Caki2 (cell line): ENCODE measurements at places on chromosomes 5 and 9.

DNA sequence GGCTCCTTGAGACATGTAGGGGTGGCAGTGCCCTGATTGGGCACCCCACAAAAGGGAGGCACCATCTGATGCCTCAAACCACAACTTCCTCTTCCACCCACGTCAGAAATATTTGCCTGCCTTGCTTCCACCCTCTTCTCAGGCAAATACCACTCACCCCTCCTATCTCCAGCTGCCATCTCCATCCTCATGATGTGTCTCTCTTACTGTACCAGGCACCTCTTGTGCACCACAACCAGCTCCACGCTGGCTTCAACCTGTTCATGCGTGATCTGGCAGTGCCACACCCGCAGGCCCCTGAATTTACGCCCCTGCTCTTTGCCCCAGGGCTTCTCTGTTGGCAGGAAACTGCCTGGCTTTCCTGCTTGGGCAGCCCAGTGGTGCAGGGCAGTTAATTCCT is 87.8 kb upstream of the HSPA9 start:
- no peak for DNase-seq

DNA sequence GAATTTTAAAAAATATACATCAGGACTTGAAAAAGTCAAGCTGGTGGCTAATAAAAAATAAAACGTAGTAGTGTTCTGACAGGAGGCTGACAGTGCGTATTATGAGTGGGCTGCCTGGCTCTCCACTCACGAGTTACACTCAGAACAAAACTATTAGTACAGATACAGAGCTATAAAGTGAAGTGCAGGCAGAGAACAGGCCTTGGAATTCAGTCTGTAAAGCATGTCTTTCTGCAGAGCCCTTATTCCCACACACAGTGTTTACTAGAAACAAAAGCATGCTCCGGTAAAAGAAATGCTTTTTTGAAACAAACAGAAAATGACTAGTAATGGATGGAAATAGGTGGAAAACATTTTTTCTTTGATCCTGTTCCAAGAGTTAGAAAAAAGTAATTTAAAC is 334.7 kb downstream of the DIRAS2 start:
- no peak for DNase-seq

- DNase-seq = no peak
Observed at GRCh38 chr5:4977416-4978110, 162.6 kb upstream of the ADAMTS16 start.

GRCh38 chr5:9301200-9301599 is 244.7 kb downstream of the SEMA5A start:
- DNase-seq = no peak

DNA sequence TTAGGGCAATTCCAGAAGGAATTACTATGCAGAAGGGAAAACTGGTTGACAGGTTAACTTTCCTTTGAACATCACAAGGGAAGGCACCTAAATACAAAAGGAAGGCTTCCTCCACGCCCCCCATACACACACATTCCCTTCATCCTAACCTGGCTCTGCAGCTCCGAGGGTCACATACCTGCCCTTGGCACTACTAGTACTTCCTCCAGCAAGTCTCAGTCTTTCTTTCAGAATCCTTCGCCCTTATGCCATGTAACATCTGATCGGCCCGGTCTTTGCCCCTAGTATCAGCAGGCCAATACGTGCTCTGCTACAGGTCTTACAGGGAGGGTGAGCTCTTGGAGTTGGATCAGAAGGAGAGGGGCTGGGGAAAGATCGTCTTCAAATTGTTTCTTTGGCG is 1.6 kb upstream of the MARCHF6 start:
- DNase-seq = no peak

DNA sequence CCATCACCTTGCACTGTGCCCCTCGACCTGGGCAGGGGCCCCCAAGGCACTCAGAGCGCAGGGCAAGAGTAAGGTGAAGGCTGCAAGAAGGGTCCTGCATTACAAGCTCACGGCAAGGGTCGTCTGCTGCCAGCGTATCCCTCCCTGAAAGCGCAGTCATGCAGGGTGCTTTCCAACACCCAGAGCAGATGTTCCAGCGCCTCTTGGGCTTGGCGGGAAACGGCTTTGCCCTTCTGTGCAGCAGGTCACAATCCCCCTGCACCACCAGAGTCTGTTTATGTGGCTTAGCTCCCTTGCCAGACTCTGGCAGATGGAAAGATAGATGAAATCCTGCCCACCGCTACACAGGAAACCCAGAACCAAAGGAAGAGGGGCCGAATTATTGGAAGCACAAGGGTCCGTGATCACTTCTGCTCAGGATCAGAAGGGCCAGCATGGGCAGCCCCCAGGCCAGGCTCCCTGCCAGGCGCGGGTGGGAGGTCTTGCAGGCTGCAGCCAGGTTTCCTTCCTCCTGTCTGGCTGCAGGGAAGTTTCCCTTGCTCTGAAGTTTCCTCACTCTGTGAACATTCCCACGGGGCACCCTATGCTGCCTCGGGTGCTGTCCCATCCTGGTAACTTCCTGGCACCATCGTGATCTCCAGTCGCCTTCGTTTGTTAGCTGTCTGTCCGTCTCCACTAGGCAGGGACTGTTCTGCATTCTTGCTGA is 132.2 kb downstream of the ZNF354C start:
- DNase-seq = no peak

- no peak for DNase-seq
Observed at GRCh38 chr5:173670791-173671120, 54.3 kb upstream of the BOD1 start.

DNA sequence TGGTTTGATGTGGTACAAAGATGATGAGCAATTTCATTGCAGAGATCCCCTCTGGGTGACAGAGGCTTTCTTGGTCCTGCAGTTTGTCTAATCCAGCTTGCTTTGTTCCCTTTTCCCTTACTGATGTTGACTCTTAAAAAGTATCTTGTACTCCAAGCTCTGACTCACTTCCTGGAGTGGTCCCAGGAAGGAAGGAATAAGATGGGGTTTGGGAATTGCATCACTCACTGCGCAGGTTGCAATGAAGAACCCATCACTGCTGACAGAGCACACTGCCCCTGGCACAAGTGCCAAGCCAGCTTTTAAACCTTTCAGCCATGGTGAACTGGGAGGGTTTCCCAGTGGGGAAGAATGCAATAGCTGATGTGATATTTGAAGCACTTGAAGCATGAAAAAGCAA is 662.2 kb upstream of the CTNND2 start:
- DNase-seq = no peak

DNA sequence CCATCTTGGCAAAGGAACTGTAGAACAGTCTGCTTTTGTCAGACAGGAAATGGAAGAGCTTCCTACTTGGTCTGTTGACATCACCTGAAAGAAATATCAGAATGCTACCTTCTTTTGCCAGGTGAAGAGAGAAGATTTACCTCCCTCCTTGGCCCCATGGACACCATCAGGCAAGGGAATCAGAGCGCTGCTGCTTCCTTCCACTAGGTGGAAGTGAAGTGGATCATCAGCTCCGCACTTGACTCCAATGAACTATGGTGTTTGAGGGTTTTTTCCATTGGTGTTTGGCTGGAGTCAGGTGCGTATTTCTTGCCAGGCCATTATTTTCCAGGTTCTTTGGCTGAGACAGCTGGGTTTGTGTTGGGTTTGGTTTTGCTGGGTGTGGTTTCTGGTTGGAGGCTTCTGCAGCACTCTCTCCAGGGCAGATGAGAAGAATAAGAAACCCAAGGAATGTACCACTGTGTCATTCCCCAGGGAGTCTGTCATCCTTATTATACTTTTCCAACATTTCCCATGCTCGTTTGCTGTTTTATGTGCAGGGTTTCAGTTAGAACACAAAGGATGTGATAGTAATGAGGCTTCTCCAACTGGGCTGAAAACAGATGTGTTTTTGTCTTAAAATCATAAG is 12.4 kb downstream of the SPATA31E1 start:
- DNase-seq = no peak

DNA sequence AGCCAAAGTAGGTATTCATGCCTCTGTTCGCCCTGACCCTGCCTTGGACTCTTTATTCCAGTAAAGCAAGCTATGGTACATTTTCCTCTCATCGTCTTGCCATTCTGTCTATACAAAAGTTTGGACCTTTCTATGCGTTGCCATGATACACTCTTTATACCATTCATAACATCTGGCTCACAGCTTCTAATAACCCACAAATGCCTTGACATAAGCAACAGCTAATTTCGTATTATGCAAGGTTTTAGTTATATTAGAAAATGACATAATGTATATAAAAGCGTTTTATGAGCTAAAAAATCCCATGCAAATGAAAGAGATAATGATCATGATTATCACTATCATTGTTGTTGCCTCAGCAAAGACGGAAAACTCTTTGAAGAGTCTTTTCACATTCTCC is 265.7 kb downstream of the TMEM167A start:
- DNase-seq = no peak

DNA sequence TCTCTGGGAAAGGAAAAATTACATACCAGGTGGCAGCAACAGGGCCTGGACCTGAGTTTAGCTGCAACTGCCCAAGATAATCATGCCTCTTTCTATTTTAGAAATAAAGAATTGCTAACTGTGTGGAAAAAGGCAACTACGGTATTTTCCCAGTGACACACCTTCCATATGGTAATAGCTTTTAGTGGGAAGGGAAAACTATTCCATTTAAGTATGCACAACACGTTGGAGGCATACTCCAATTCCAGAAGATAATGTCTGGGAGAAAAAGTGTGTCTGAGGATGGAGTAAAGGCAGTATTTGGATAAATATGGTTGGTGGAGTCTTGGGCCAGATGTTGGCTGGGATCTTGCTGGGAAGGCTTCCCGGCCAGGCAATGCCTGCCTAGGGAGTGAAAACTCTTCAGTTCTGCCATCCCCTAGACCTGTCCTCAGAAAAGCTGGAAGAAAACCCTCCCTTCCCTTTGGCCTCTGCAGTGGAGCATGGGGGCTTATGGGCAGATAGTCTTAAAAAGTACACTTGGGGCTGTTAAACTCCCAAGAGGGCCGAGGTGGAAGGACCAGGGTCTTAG is 40.6 kb downstream of the SH3PXD2B start:
- DNase-seq = no peak

DNA sequence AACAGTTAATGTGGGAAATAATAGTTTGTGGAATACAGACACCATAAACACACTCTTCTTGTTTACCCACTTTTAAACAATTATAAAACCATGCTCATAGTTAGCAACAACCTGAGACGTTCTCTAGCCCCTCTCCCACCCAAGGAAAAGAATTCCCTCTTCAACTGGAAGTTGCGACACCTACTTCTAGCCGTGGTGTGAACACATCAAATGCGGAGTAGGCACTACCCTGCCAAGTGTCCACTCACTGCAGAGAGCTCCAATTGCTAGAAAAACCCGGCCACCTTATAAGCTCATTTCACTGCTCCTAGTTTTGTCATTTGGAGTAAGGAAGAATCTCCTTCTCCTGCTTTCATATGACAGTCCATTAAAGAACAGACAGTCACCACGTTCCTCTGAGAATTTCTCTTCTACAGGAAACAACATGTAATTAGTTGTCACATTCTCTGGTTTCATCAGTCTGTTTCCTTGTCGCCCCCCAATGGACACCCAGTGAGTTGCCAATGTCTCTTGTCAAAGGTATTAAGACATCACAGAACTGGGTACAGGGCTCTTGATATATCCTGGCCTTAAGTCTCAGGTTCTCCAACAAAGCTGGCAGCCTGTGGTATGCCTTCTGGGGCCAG is 47.3 kb downstream of the PRLR start:
- no peak for DNase-seq

- no peak for DNase-seq
Observed at GRCh38 chr9:133496861-133497842, 18.3 kb upstream of the SLC2A6 start.

DNA sequence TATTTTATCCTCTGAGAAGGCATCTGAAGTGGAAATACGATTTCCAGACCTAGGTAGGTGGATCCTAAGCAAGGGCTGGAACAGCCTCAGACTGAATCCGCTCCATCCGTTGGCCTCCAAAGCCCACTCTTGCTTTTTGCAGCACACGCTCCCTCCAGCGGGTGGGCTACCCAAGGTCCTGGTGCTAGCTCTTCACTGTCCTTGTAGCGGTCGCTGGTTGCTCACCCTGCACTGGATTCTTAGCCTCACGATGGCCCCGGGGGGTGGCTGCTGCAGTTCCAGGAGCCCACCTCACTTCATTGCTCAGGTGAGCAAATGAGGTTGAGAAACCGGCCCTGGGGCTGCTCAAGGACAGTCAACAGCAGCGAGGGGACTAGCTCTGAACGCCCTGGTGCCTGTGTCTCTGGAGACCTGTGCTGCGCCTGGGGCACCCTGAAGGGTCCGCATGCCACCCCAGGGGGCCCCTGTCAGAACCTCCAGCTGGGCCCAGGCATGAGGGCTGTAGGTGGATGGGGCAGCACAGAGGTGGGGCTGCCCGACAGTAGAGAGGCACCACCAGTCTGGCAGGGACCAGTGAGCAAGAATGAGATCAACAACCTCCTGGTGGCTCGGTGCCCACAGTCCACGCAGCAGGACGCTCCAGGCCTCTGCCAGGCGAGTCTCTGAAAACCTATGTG is 4.3 kb downstream of the MGAT4B start:
- DNase-seq = no peak

GRCh38 chr5:124057724-124058231 is 545.8 kb downstream of the CSNK1G3 start:
- DNase-seq = no peak

DNA sequence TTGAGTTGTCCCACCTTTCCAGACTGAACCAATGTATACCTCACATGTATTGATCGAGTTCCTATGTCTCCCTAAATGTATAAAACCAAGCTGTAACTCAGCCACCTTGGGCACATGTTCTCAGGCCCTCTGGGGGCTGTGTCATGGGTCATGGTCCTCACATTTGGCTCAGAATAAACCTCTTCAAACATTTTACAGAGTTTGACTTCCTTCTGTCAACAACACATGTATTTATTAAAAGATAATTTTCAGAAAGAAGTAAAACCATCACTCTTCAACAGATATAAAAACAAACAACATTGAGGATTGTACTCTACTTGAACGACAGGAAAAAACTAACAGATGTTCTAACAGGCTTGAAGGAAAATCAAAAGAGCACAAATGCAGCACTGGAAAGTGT is 4.5 kb downstream of the CMBL start:
- no peak for DNase-seq

DNA sequence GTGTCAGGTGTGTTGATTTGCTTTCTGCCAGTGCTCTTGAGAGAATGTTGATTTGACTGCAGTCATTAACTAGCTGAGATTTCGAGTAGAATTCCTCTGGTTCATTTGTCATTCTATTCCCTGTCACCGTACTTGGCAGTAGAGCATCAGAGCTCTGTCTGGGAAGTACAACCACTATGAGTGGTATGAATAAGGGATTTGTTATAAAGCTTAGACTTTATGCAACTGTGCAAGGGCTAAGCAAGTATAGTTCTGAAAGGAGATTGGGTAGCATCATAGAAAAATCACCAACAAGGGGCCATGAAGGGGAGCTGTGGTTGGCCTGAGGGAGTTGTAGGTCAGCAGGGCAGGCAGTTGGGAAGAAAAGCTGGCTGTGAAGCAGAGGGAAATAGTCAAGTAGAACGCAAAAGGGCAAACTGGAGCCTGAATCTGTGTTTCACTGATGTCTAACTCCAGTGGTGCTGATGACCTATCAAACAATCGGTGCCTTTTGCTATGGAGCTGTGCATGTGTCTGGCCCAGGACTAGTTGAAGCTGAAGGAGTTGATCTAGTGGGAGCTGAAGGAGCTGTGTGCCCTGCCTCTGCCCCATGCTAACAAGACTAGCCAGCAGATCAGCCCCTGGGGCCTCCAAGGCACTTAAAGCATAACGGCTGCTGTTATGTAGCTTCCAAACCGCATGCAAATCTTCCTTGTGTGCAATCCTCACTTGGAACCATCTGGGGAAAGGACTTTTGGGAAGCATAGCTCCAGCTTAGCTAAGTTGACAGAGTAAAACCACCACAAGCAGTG is 110.0 kb downstream of the SLC28A3 start:
- no peak for DNase-seq
